ENCODE measurements at places on chromosomes 7 and 10.

- no peak for DNase-seq
Observed at GRCh38 chr10:70490142-70490541, 11.6 kb downstream of the PALD1 start.

DNA sequence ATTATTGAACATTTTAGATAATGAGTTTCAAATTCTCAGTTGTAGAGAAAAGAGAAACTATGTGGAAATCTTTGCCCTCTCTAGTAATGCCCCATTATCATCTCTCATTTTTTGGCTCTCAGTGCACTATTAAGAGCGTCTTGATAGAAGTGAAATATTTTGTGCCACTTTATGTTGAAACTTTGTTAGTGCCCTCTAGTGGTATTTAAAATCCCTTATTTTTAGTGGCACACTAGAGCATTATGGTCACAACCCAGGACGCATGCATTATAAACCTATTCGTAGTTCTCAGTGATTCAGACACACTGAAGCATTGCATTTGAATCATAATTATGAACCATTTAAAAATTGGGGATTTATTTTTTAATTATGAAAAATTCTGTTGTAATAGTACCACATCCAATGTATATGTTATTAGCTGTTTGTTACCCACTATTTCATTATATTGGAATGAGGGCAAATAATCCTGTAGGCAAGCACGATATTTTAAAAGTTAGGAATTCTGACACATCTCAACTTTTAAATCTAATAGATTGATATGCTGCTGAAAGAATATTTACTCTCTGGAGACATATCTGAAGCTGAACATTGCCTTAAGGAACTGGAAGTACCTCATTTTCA, 21.9 kb downstream of the PDCD4 start:
- DNase-seq = peak; percentile 66

- DNase-seq = no peak
Observed at GRCh38 chr7:22137466-22137865, 191.8 kb upstream of the CDCA7L start.

GRCh38 chr7:205115-206010, 13.0 kb downstream of the FAM20C start:
- DNase-seq = no peak

- DNase-seq = no peak
Observed at GRCh38 chr7:152579070-152579469, 96.9 kb downstream of the XRCC2 start.

- DNase-seq = no peak
Observed at GRCh38 chr7:155729847-155730246, 82.4 kb downstream of the SHH start.

DNA sequence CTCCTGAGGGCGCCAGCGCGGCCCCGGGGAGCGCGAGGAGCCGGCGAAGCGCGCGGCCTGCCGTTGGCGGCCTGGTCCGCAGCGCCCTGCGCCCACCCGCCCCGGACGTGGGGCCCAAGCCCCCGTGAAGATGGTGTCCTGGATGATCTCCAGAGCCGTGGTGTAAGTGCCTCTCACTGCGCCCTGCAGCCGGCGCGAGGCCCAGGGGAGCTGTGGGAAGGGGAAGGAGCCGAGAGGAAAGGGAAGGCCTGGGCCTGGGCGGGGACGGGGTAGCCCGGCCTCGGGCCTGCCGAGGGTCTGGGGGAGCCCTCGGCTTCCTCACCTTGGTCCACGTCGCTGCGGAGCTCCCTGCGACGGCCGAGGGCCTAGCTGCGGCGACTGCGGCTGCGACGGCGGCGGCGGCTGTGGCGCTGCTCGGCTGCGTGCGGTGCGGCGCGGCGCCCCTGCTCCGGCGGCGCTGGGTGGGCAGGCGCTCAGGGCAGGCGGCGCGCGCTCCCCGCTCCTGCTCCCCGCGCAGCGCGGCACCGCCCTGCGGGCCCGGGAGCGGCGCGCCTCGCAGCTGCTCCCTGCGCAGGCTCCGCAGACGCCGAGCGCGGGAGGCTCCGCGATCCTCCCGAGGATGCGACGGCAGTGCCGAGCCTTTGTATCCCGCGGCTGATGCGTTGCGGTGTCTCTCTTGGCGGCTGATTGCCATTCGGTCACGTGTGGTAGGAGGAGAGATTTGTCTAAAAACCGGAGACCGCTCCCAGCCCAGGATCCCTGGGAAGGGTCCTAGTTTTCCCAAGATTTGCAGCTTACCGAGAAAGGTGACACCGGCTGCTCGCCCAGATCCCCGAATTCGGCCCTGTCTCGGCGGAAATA, 445 bp downstream of the REEP3 start:
- DNase-seq = peak; percentile 79

DNA sequence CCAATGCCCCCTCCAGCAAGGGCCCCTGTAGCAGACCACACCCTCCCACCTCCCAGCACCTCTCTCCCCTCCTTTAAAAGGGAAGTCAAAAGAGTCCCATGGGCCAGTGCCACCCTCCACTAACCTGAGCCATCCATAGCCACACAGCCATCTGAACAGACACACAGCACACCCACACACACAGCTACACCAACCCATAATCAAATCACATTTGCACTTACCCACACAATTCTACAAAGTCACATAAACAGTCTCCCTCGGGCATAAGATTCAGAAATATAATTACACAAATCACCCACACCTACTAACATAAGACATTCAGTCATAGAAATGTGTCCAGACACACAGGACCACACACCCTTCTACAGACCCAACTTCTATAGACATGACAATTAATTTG, 96.3 kb downstream of the HIF1AN start:
- no peak for DNase-seq

DNA sequence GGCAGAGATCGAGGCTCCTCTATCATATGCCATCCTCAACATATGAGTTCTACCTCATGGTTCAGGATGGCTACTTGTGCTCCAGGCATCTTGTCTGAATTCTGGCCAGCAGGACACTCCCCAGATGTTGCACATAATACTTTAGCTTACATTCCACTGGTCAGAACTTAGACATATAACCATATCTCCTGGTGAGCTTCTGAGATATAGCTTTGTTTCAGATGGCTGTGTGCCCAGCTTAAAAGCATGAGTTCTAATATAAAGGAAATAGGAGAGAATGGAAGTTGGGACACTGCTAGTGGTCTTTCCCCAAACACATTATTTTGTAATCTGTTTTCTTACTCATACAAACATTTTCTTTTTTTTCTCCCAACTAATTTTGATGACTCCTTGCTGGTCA, 50.8 kb upstream of the IFRD1 start:
- DNase-seq = no peak

GRCh38 chr10:79941585-79942210, 7.2 kb downstream of the SFTPD start:
- DNase-seq = no peak

GRCh38 chr10:113228530-113228929, 278.5 kb downstream of the TCF7L2 start:
- no peak for DNase-seq

- no peak for DNase-seq
Observed at GRCh38 chr7:33673029-33673700, 232.2 kb upstream of the BMPER start.

DNA sequence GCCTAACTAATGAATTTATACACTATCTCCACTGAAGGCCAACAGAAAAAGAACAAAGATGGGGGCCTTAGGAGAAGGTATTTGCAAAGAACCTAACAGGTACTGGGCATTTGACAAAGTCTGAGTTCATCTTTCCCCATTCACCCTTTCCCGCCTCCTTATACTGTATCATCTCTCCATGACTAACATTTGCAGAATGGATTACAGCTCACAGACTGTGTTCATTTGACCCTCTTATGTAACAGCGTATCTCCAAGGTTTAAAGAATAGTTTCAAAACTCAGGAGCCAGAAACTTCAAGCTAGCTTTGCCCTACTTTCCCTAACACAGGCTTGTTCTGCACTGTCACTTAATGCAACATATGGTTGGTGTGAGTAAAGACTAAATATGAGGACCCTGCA, 238.7 kb upstream of the CELF2 start:
- no peak for DNase-seq

GRCh38 chr10:132418527-132419416, 21.8 kb downstream of the PWWP2B start:
- no peak for DNase-seq

DNA sequence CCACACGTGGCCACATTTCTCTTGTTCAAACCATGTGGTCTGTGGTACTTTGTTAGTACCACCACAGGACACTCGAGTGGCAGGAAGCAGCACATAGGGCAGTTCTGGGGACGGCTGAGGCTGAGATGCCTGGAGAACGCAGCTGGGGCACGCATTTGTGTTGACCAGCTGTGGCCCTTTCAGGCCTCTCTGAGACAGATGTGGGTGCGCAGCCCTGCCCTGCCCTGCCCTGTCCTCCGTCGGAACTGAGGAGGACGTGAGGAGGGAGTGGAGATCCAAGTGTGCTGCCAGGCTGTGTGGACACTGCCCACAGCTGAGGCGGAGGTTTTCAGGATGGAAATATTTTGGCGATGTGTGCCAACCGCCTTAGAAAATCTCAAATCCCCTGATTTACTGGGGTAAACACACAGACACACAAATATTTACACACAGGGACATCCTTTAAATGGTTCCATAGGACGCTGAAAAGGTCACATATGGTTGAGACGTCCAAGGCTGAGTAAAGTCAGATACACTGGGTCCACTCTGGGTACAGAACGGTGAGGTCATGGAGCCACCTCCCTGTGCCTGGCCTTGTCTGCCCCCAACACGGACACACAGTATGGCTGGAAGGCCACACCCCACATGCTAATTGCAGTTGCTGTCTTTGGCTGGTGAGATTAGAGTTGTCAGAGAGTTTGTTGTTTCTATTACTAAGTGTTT, 14.8 kb downstream of the BHLHA15 start:
- no peak for DNase-seq

- no peak for DNase-seq
Observed at GRCh38 chr7:24283554-24283896, 465 bp upstream of the NPY start.

- DNase-seq = peak; percentile 20
Observed at GRCh38 chr10:118958984-118959925, 70.3 kb upstream of the NANOS1 start.

DNA sequence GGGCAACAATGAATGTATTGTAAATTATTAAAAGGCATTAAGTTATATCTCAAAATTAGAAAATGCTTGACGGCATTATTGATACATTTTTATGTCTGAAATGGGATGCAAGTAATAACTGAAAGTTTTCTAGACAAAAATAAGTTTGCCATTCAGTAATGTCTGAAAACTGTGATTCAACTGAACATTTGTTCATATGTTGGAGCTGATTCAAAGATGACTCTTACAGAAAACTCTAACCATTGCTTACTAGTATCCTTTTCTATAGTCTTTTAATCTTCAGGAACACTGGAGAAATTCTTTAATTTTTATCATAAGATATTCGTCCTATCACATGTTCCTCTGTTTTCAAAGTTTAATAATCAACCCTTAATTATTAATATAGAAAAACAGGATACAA, 71.1 kb upstream of the TFEC start:
- no peak for DNase-seq

DNA sequence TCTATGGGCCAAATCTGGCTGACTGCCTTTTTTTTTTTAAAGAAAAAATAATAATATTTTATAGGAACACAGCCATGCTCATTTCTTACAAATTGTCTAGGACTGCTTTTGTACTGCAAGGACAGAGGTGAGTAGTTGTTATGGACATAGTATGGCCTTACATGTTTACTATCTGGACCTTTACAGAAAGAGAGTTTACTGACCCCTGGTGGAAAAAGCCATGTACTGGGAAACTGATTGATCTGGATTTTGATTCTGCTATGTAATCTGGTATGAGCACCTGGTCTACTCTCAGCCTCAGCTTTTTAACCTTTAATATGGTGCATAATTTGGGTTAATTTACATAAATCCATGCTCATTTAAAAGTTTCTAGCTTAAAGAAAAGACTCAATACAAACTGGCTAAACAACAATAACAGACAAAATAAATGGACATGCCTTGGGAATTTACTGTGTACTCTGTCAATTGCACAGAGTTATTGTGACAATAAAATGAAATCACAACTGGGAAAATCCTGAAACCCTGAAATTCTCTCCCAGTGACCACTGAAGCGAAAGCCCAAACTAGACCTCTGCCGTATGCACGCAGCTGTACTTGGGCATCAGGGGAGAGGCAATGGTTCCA, 260.7 kb downstream of the BMPER start:
- no peak for DNase-seq

DNA sequence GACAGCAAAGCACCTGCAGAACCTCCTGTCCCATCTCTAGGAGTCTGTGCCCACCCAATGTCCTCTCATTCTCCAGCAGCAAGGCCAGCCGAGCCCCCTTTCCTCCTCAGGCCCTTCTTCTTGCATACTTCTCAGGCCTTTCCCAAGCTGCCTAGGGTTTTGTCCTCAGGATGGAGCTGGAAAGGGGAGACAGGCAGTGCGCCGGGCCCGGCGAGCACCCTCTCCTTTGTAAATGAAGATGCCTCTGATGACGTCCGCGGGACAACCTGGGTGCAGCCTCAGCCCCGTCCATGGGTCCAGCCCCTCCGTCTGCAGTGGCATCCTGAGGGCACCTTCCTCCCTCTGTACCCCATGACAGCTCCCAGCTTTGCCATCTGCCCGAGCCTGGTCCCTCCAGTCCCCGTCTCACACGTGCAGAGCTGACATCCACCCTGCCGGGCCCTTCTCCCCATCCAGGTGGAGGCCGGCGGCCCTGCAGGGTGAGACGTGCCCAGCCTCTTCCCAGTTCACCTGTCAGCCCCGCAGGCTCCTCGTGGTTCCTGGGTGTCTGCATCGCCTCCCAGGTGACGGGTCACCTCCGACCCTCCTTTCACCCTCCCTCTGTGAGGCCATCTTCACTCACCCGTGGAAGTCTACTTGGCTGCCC, 36.4 kb downstream of the JAKMIP3 start:
- DNase-seq = no peak

DNA sequence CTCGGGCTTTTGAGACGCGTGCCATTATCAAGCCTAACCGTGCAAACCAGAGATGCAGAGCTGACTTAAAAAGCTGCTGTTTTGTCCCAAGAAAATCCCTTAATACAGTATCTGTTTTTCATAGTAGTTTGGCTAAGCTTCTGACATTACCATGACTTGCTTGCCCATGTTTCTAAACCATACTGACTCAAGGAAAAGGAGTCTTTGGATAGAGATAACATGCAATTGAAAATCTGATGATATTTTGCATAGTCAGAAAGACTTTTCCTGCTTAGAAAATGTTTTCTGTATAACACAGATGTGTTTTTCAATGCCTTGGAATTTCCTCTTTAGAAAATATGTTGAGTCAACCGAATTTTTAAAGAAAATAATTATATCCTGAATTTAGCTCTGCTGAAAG, 21.5 kb upstream of the AKR1E2 start:
- DNase-seq = no peak

DNA sequence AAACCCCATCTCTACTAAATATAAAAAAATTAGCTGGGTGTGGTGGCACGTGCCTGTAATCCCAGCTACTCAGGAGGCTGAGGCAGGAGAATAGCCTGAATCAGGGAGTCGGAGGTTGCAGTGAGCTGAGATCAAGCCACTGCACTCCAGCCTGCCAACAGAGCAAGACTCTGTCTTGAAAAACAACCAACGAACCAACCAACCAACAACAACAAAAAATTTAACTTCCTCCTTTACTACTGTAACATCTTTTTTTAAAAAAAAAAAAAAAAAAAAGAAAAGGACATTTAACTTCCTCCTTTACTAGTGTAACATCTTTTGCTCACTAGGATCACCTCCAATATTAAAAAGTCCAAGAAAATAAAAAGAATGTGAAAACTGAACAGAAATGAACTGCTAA, 92.3 kb upstream of the TMEM168 start:
- no peak for DNase-seq

All from globus pallidus (tissue), 1 donor.